H7 (cell line): ENCODE measurements at places on chromosomes 7 and 10.

GRCh38 chr10:23917251-23917840 lies 291.6 kb upstream of the KIAA1217 start:
- no peak for DNase-seq

DNA sequence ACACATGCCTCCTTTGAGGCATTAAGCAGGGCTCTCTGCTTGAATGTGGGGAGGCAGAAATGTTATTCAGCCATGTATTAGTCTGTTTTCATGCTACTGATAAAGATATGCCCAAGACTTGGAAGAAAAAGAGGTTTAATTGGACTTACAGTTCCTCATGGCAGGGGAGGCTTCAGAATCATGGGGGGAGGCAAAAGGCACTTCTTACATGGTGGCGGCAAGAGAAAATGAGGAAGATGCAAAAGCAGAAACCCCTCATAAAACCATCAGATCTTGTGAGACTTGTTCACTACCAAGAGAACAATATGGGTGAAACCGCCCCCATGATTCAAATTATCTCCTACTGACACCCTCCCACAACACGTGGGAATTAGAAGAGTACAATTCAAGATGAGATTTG lies 37.9 kb downstream of the ST7 start:
- no peak for DNase-seq

GRCh38 chr7:3309140-3309539 lies 8.1 kb downstream of the SDK1 start:
- no peak for DNase-seq

DNA sequence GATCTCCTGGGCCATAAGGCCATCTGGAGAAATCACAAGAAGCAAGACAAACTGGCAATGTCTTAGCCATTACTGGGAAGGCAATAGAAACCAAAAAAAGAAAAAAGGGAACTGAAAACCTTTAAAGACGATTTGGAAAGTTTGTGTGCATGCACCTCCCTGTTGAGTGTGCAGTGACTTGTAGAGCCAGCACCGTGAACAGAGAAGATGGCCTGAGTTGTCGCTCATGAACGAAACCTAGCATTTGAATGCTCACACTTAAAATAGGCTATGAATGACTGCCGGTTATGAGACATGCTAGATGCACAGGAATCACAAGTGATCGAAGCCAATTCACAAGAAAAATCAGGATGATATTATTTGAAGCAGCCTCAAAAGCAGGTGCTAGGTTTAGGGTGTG lies 151.3 kb upstream of the ADO start:
- no peak for DNase-seq

- no peak for DNase-seq
Measured at GRCh38 chr7:136925044-136925443, 56.6 kb downstream of the CHRM2 start.

DNA sequence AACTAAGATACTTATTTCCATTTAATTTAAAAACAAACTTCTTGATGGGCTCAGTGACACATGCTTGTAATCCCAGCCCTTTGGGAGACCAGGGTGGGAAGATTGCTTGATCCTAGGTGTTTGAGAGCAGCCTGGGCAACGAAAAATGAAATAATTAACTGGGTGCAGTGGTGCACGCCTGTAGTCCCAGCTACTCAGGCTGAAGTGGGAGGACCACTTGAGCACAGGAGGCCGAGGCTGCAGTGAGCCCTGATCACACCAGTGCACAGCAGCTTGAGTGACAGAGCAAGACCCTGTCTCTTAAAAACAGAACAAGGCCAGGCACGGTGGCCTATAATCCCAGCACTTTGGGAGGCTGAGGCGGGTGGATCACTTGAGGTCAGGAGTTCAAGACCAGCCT lies 37.4 kb downstream of the AVL9 start:
- DNase-seq = no peak

DNA sequence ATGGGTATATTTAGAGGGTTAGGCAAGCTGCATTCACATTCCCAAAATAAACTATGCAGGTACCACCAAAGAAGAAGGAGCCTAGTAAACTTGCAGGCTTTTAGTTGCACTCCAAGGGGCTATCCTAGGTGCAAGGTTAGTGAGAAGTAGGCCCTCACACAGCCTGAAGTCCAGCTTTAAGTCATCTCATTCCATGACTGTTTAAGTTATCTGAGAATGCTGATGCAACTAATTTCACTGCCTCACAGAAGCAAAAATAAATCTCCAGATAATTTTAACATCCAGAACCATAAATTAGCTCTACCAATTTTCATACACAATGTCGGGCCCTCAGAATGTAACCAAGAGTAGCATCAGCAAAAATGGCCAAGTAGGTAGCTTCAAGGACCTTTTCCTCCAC lies 34.3 kb upstream of the HHEX start:
- no peak for DNase-seq

DNA sequence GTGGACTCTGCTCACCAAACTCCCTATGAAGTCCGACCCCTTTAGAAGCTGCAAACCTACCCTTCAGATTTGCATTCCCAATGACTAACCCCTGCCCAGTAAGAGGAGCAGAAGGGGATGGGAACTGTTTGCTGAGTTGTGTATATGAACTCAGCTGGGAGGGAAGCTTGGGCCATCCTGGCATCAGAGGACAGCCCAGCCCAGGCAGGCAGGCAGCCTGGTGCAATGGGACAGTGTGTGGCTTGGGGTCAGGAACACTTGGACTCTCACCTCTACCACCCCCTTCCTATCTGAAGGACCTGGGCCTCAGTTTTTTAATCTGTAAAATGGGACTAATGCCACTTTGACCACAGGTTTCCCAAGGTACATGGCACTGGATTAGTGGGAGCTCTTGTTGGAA lies 147.4 kb upstream of the GPR26 start:
- no peak for DNase-seq

DNA sequence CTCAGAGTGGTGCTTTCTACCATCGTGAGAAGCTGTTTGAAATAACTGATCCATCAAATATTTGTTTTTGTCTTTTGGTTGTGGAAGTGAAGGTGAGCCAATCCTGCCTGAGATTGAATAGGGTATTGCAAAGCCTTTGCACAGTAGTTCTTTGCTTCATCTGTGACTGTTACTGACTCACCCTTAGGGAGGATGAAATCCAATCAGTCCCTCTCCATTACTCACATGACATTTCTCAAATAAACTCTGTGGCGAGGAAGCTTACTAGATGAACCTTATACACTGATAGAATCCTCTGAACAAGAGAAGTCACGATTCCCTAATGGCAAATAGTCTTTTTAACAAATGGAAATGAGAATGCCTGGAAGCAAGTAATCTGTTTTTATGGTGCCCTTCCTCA lies 31.9 kb downstream of the HEPACAM2 start:
- DNase-seq = no peak

DNA sequence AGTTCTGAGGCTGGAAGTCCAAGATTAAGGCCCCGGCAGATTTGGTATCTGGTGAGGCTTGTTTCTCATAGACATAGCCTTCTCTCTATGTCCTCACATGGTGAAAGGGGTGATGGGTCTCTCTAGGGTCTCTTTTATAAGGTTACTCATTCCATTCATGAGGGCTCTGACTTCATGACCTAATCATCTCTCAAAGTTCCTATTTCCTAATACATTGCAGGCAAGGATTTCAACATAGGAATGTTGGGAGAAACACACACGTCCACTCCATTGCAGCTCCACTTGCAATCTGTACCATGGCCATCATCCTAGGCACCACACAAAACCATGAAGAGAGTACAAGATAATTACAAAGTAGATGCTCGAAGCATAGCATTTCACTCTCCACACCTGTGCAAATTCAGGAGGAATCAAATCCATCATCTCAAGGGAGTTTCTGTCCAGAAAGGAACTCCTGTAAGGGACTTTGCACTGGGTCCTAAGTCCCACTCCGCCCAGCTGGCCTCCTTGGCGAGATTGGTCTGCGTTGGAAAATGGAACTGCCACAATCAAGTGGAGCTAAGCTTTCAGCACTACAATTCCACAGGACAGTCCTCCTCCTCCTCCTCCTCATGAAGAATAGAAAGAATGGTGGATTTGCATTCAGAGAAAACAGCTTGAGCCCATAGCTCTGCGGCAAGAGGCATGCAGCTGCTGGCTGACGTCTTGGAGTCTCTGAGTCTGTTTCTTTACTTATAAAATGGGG lies 8.8 kb downstream of the DDC start:
- no peak for DNase-seq

- DNase-seq = peak; percentile 14
Measured at GRCh38 chr10:48493083-48493871, 111.6 kb downstream of the ARHGAP22 start.

- DNase-seq = no peak
Measured at GRCh38 chr10:10665750-10666149, 351.9 kb upstream of the CELF2 start.

DNA sequence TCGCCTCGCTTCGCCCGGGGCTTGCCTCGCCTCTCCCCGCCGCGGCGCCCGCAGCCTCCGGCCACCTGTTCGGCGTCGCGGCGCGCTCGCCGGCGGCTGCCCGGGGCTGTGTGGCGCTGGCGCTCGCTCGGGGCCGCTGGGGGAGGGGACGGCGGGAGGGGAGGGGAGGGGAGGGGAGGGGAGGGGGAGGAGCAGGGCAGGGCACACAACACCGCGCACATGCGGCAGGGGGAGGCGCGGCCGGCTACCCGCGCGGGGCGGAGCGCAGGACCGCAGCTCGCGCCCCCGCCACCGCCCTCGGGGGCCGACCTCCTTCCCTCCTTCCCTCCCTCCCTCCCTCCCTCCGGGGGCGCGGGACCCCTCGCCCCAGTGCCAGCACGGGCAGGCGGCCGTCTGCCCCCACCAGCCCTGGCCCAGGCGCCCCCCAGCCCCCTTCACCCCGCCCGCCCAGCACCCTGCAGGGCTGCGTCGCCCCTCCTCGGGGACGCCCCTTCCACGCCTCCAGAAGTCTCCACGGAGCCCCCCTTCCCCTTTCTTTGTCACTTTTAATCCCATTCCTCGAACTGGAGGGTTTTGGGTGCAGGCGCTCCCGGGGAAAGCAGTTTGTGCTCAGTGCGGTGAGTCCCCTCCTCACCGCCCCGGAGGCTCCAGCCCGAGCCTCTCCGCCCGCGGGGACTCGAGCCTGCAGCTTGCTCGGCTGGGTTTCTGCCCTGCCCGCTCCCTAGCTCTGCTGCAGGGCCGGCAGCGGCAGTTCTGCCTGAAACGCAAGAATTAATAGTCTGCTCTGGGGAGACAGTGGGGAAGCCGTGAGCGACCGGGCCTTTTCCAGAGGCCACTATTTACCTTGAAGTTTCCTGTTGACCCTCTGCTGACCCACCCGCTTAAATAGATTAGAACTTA lies at the start of gene PARD3:
Gene PARD3, minus strand, starts transcription at position 112 of the 900 bp plus-strand sequence. CDS start 301 bp downstream, outside the sequence.
- DNase-seq = peak; percentile 97

DNA sequence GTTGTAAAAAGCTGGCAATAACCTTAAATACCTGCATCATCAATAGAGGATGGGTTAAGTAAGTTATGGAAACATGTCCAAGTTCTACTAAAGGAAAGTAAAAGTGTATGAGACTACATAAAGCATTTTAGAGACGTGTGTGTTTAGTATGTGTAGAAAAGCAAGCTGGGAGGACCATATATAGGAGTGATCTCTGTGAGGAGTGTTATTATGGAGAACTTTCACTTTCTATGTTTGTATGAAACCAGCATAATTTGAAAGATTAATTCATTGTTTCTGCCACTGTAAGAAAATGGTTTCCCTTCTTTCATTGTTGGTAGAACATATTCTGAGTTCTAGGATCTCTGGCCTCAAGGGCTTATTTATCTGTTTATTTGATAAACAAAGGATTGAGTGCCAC lies 19.2 kb upstream of the PDLIM1 start:
- DNase-seq = no peak

DNA sequence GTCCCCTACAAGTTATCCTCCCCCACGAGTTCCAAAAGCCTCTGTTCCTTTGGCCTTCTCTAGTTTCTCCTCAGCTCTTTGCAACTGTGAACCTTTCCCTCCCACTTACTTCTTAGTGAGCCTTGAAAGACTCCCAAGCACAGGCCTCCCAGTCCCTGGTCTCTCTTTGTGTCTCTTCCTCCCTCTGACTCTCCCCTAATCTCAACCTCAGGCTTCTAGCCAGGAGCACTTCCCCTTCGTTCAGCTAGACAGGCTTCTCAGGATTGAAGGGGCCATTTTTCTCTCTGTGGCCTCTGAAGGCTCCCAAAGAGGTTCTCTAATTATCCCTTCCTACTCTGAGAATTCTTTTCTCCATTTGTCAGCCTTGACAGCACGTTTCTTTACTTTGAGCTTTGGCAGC lies 50.2 kb upstream of the PHYHIPL start:
- DNase-seq = no peak

GRCh38 chr10:69899727-69900595 lies 98.3 kb downstream of the COL13A1 start:
- peak; percentile 69 for DNase-seq

DNA sequence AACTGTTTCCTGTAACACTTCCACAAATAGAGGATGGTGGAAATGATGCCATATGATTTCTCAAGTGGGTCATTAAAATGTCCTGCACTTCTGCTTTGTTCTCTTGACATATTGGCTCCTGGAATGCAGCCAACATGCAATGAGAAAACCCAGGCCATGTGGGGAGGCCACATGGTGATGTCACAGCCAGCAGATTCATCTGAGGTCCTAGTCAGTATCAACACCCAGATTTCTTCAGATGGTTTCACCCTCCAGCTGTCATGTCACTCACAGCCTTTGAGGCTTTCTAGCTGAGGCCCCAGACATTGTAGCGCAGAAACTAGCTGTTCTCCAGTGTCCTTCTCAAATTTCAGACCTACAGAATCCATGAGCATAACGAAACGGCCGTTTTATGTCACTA lies 102.3 kb upstream of the NUPR2 start:
- DNase-seq = no peak

GRCh38 chr7:20218279-20218678 lies 1.1 kb upstream of the MACC1 start:
- DNase-seq = no peak

DNA sequence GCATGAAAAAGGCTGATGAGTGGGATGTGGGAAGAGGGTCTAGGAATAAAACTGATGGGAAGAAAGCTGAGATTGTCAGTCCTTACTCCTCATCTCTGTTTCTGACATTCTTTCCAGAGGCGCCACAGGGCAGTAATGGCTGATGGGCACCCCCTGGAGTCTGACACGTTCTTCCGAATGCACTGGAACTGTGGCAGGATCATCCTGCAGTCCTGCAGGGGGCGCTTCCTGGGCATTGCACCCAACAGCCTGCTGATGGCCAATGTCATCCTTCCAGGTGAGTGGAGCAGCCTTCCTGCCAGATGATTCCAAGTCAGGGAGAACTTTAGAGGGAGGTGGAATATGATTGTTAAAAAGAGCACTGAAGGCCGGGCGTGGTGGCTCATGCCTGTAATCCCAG lies 4.8 kb downstream of the FSCN3 start:
- DNase-seq = peak; percentile 89

- no peak for DNase-seq
Measured at GRCh38 chr7:27442455-27442854, 199.9 kb downstream of the EVX1 start.
